Fibroblast of the aortic adventitia (primary cell): ENCODE measurements at places on chromosomes 6 and 20. TPM values are rescaled to one million over a fixed set of nuclear protein-coding genes. Genes with fewer than 3 reads are reported as not detected.

DNA sequence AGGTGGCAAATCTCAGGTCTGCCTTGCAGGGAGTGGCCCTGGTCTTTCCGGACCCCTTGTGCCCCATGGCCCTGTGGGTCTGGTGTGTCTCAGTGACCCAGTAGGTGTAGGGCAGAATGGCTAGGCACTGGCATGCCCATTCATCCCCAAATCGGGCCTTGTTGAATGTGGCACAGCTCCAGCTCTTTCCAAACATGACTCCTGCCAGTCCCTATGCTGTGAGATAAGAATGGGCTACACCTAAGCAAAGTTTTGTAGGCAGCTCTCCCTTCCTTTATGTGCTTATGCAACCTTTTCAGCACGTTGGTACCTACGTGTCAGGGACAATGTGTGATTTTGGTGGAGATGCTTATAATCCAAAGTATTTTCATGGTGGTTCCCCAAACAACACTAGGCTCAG is 33.9 kb downstream of the FOXO3 start:
- DNase-seq = no peak

The LY6G6D gene
- total RNA-seq = not detected in 2 replicates

The SIM1 gene
- total RNA-seq = under 0.01 TPM in 1 of 2 replicates, not detected in the other

- no peak for DNase-seq
Measured at GRCh38 chr20:45138561-45139300, 14.5 kb upstream of the WFDC12 start.

The TCP11 gene
- 0.36 TPM in 1 of 2 replicates, not detected in the other for total RNA-seq

DNA sequence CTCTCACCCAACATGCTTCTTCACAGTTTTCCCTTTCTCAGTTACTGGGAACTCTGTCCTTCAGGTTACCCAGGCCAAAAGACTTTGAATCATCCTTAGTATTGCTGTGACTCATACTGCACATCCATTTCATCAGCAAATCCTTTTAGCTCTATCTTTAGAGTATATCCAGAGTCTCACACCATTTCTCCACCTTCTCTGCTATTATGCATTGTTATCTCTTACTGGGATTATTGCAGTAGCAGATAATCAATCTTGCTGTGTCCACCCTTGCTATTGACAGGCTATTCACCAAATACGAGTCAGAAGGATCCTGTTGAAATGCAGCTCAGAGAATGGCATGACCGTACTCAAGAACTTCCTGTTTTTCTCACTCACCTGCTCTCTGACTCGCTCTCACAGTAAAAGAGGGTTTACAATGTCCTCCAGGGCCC is 57.3 kb downstream of the BCKDHB start:
- peak; percentile 83 for DNase-seq

DNA sequence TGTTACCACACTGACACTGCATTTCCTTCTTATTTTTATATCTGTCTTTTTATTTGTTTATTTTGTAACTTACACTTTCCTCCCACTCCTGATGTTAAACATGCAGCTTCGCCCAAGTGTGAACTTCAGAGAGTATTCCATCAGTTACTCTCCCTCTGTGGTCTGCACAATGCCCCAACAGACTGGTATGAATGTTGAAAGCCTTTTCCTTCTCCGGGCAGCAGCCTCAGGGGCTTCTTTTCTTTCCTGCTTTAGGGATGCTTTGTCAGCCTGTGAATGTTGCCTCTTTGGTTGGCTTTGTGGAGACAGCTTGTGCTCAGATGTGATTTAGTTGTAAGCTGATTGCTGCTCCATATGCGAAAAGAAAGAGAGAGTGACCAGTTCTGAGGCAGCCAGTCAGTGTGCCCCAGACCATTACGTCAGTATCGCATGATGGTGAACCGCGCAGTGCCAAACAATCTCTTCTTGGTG is 44.0 kb downstream of the SMPDL3A start:
- DNase-seq = no peak

The GRM1 gene
- total RNA-seq = under 0.01 and 0.09 TPM in 2 replicates

DNA sequence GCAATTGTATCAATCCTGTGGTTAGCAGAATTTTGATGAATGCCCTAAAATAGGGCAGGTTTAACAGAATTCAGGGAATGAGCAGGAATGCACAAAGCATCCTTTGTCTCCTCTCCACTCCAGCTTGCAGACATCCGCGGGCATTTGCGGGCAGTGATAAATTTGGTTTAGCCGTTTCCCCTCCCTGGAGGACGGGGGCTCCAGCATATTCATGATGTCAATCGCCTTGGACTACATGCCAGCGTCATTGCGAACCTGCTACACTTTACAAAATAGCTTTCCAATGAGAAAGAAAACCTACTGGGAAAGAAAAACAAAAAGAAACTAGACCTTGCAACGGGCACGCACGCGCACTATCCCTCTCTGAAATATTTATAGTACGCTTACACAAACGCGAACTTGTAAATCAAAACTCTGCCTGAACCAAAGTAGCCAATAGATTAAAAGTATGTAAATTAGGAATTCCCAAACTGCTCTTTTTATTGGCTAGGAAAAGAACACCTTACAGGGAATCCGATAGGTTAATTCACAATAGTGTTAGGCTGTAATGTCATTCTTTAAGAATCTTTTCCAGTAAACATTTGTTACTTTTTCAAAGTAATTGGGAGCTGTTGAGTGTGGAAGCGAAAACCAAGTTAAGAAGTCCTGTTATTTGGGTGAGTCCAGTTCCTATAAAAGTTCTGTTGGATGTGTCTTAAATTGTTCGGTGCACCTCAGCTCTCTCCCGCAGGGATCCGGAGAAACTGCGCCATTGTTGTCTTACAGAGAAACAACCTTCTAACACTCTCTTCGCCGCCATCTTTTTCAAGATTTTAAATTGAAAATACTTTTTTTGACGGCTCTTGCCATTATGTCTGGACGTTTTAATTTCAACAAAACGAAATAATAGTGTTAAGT is 136.7 kb downstream of the HFE start:
- DNase-seq = peak; percentile 97

The MCHR2 gene
- not detected in 2 replicates for total RNA-seq

- no peak for DNase-seq
Measured at GRCh38 chr20:45032781-45033180, 66.5 kb downstream of the STK4 start.

- DNase-seq = no peak
Measured at GRCh38 chr20:46304361-46304760, 3.9 kb downstream of the CDH22 start.
